Tongue (tissue), 3 donors: ENCODE measurements at places on chromosomes 7 and 10.

DNA sequence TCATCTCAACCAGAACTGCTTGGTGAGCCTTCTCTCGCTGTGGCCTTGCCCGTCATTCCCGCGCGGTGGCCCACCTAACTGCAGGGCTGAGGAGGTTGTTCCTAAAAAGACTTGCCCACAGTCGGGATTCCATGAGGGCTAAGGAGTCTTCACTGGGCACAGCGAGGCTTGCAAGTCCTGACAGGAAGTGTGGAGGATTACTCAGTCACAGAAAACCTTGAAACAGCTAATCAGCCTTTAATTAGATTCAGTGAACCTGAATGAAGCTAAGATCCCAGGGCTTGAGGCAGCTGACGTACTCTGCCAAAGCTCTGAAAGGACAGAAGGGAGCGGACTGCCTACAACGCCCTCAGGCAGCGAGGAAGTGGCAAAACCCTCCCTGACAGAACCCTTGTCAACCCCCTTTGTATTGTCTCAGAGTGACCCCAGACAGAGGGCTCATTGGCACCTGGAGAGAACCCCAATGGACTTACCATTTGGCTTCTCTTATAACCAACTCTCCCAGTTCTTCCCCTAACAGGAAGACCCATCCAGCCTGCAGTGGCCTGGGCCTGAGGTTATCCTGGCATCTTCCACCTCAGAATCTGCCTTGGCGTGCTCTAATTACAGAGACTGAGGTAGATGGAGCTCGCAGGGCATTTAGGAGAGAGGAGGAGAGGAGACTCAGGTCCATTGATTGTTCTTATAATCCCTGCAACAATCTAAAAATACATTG lies 2.5 kb upstream of the LAMB4 start:
- no peak for DNase-seq

DNA sequence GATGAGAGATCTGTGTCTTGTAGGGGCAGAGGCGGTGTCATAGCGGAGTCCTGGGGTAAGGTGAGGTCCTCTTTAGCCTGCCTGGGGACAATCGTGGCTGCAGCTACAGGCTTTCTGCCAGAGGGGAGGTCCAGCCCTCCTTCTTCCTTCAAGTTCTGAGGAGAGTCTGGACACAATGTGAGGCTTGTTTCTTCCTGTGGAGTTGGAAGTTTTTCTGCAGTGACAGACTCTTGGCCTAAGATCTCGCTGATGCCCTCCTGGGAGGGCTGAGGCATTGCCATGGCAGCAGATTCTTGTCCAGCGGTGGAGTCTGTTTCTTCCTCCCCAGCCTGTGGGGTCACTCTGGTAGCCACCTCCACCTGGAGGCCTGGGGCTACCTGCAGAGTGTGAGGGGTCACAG lies 4.4 kb downstream of the NACAD start:
- no peak for DNase-seq

- DNase-seq: peak; percentile 96
These were observed 15.5 kb downstream of the STX1A start for GRCh38 chr7:73703757-73704639.

DNA sequence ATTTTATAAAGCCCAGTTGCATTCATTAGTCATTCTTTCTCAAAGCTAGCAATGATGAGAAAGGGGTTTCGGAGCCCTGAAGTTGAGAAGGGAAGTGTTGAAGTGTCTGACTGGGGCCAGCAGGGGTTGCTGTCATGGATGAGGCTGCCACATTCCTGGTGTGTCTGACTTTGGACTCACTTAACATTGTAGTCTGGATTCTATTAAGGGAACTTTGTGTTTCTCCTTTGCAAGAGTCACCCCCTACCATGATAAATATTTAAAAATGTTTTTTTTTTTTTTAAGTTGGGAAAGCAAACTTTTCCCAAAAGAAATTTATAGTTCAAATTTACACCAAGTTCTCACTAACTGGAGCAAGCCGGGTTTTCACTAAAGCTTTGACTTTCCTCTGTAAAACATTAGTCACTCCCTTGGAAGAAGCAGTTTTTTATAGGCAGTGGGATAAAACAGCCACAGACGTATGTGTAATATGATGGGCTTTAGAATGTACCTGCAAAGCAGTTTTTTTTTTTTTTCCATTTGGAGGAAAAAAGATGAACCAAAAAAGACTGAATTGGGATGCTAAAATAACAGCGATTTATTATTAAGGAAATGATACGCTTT lies 243.6 kb downstream of the TWIST1 start:
- no peak for DNase-seq

GRCh38 chr10:28367929-28368484 lies 65.1 kb upstream of the MPP7 start:
- peak; percentile 33 for DNase-seq

DNA sequence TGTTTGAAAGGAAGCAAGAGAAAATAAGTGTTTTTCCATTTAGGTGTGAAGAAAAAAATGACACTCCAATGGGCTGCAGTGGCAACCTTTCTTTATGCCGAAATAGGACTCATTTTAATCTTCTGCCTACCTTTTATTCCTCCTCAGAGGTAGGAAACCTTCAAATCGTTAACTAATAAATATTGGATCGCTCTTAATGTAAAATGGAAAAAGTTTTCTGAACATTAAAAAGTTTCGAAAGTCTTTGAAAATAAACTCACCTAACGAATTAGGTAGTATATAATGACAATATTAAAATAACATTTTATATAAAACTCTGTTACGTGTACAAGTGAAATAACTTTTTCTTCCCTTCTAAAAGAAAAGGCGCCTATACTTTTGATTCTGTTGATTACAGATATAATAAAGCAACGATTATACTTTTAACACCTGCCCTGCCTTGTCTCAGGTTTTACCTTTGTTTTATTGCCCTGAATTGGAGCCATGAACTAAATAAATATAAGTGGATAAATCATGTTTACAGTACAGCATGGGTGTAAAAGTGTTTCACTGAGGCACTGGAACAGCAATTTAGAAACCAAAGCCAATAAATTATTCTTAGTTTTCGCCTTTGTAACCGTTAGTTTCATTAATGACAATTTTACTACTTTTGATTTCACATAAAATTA lies 804 bp downstream of the BCAP29 start:
- no peak for DNase-seq
